ENCODE measurements at places on chromosomes 5 and 9.

DNA sequence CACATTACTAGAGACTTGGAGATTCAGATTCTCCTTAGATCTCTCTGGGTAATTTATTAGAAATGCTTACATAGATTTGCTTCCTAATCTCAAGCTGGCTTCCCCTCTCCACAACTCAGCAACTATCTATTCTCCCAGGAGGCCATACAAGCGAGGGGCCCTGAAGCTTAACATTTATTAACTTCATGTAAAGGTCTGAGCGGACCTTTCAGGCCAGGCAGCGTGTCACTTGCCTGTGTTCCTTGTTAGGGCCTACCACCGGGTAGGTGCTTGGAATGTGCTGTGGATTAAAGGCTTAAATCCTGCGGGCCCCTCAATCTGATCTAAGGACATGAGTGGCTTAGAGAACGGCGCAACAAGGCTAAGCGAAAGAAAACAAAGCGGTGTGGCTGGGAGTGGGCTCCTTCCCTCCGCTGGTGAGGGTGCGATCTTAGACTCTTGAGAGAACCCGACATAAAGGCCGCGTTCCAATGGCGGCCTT lies 712 bp upstream of the HSPA4 start:
- no peak for DNase-seq

- no peak for DNase-seq
Measured at GRCh38 chr9:4508246-4508906, 18.1 kb downstream of the SLC1A1 start.

GRCh38 chr5:129511291-129511690 lies 51.2 kb downstream of the ADAMTS19 start:
- DNase-seq, result no peak

GRCh38 chr9:90720621-90721265 lies 78.1 kb upstream of the DIRAS2 start:
- no peak for DNase-seq

GRCh38 chr5:3517348-3517747 lies 78.3 kb upstream of the IRX1 start:
- DNase-seq, result no peak

GRCh38 chr5:83363111-83363885 lies 108.2 kb upstream of the VCAN start:
- no peak for DNase-seq

DNA sequence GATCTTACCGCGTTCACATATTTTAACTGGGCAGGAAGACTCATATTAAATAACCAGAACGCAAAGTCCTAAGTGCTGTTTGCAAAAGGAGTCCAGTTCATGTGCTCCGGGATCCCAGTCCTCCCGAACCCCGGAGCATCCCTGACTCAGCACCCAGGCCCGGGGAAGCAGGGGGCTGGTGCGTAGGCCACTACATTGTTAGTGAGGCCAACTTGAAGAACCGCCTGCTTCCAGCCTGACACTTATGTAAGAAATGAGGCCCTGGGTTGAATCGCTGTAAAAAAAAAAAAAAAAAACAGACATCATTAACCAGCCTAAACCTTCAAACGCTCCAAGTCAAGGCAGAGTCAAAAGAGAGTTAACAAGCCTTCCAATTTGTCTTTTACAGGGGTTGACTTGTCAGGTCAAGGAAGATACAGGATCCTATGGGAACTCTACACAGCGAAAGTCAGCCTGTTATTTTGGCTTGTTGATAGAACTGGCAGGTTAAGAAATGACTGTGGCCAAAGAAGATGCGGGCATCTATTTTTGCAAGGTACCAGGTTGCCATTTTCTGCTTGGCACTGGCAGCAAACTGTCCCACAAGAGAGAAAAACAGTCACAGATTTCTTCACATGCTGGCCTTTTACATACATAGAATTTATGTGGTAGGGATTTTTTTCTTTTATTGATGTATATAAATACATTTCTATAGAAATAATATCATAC lies 93.3 kb downstream of the ACTL7B start:
- DNase-seq, result no peak

- DNase-seq, result no peak
Measured at GRCh38 chr9:81266086-81266485, 423.3 kb downstream of the TLE1 start.

DNA sequence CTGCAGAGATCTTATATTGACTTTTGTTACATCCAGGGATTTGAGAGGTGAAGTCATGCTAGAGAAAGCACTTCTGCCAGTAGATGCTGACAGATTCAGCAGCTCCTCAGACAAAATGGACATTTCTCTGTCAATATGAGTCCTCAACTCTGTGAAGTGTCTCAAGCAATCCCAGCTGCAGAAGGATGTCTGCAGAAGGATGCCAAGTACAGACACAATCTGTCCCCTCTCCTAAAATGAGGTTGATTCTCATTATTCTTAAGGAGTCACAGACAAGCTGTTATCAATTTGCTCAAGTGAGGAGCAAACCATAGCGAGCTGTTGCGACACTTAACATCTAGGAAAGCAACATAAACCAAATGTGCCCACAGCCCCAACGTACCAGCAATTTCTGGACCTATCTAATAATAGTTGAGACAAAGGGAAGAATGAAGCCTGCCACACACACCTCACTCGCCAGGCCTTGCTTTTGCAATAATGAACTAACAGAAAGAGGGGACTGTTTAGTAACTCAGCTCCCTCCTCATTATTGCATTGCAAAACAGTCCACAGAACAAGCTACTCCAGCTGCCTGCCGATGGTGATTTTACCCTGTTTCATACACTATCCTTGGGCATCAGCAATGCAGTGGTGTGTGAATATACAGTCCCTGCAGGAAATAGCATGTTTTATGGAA lies 364.2 kb upstream of the PDE4D start:
- no peak for DNase-seq

DNA sequence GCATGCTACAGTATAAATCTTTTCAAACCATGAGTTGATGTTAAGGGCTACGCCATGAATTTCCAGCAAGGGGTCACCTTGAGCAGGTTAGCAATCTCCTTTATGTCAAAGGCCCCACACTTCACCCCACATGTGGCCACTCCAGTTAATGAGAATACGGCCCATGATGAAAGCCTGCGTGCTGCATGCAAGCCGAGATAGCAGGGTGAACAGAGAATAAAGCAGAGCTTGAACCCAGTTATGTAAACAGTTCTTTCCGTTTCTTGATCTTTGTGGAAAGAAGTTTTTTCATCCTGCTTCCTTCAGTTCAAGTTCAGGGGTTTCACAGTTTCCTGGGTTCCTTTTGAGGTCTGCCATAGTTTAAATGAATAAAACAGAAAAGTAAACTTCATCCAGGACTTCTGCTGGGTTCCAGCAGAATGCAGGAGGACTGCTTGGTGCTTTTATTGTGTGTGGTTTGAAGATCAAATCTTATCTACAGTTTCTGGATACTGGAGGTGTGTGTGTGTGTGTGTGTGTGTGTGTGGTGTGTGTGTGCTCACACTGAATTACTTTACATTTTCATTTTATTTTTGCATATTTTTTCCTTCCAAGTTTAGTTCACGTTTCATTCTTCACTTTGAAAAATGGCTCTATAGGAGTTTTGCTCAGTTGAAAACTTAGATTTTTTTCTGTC lies 87.1 kb downstream of the HMHB1 start:
- DNase-seq, result no peak

DNA sequence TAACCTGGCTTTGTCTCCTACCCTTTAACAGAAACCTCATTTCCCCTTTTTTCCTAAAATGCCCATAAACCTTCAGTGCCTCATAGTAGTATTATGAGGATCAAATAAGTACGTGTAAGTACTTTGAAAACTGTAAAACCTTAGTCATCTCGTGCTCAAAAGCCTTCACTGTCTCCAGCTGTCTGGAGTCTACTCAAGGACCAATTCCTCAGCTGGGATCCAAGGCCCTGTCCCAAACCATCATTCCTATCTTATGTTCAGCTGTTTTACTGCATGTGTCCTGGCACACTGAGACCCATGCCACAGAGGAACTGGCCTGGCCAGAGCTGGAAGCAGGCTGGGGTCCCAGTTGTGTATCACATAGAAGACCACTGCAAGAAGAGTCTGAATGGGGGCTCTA lies 15.9 kb downstream of the ADAMTSL1 start:
- DNase-seq, result no peak
